ENCODE measurements at places on chromosomes 2 and 18. TPM values are rescaled to one million over a fixed set of nuclear protein-coding genes. Genes with fewer than 3 reads are reported as not detected.

TUBA3E gene
- total RNA-seq = not detected

SP110 gene
- total RNA-seq = 11.9 TPM

INHA gene
- total RNA-seq = not detected

SPATS2L gene
- total RNA-seq = 109 TPM

CPSF3 gene
- total RNA-seq = 11.7 TPM

MC4R gene
- total RNA-seq = not detected

MLPH gene
- 20.8 TPM for total RNA-seq

PXDN gene
- total RNA-seq = 20.1 TPM

CCDC102B gene
- 1.3 TPM for total RNA-seq

KIAA2012 gene
- 0.37 TPM for total RNA-seq
